Left renal pelvis (tissue), 4 donors: ENCODE measurements at places on chromosomes 7 and 10. TPM values are rescaled to one million over a fixed set of nuclear protein-coding genes. Genes with fewer than 3 reads are reported as not detected.

- DNase-seq: no peak
These were observed 4.9 kb downstream of the DYNC1I1 start for GRCh38 chr7:95777269-95777668.

GRCh38 chr7:28738412-28738811 lies 219.7 kb downstream of the TRIL start:
- no peak for DNase-seq

DNA sequence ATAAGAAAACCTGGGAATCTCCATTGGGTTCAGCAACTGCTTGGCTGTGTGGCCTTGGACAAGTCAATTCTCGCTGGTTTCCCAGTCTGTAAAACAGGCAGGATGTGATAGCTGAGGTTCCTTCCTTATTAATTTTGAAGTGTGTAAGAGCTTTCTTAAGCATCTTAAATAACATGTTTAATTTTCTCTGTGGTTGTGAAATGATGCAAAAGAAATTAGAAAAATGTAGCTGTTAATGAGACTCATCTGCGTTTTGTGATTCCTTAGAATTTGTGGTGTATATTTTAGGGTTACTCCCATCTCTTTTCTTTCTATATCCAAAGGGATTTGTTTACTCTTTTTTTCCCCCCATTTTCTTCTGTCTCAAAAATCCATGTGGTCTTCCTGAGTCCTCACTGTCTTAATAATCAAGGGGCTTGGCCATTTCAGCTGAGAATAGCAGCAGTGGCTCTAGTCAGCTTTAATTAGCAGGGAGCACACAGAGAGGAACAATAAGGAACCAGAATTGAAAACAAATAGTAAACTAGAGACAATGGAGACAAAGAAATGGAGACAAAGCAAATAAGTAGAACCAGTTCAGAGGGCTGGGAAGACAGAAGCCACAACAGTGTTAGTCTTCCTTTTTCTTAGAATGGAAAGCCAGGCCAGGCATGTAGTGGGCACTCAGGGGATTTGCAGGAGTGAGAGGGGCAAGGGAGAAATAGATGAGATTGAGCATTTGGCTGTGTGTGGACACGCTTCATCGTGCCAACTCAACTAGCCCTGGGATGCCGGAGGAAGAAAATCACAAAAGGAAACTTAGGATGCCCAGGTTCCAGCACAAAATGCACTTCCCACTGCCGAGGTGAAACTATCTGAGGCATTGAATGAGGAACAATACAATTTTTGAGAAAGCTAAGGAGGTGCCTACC lies 93.9 kb downstream of the CHN2 start:
- DNase-seq: no peak

- DNase-seq: no peak
These were observed 269.1 kb upstream of the SORCS1 start for GRCh38 chr10:107433605-107434004.

- no peak for DNase-seq
These were observed 2.9 kb downstream of the CELF2 start for GRCh38 chr10:11020548-11020942.

DNA sequence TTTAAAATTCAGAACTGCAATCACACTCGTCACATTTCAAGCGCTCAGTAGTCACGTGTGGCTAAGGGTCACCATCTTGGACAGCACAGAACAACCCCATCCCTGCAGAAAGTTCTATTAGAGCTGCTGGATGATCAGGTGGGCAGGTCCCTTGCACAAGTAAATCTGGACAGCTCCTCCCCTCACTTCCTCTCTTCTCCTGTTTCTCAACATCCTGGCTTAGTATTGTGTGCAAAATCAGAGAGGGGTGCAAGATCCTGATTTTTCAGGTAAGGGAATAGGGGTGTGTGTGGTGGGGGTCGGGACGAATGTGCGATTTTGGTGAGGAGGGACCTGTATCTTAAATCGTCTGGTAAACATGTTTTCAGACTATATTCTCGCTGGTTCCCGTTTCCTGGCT lies at the start of gene GIMAP4:
Gene GIMAP4 (plus strand): TSS at position 222 of the 400 bp plus-strand sequence. CDS start 2,512 bp downstream, outside the sequence.
- DNase-seq: no peak

DNA sequence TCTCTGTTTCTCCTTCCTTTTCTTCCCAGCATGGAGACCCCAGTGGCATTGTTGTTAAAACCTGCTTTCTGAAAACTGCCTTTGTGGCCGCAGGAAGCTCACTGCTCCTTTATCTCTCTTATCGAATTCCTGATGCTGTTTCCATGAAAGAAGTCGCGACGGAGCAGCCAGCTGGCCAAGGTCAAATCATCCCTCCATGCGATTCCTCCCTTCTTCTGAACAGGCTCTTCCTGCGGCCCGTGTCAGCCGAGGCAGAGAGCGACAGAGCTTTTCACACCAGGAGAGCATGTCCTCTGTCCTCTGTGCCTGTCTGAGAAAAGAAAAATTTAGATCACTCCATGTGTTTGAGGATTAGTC lies 242.1 kb upstream of the PITRM1 start:
- no peak for DNase-seq

GRCh38 chr7:22885797-22886261 lies 63.2 kb upstream of the TOMM7 start:
- no peak for DNase-seq

DNA sequence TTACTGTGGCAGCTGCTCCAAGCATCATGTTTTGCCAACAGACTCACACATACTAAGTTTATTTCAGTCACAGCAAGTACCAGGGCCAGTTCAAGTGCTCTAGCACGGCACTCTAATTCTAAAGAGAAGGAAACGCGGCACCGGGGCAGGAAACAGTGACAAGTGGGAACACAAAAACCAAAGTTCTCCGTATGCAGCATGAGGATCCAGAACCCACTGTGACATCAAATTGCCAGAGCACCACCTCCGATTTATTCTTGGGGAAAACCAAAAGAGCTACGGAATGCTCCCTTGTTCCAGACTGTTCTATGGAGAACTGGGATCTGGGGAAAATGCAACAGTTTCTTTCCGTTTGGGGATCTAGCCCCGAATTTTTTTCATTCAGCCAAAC lies 448 bp upstream of the PTER start:
- DNase-seq: no peak

DNA sequence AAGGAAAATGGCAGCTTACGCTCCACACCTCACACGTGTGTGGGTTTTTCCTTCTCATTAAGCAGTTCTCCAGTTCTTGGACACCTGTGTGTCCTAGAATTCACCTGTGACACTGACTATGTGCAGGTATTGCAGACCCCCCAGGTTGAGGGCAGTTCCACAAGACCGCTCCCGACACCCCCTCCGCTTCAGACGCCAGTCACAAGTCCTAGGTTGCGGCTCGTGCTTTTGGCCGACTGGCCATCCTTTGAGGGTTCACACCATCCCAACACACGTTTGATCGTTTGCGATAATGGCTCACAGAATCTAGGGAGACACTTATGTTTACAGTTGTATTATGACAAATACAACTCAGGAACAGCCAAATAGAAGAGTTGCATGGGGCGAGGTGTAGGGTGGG lies 44.5 kb downstream of the CAMK1D start:
- no peak for DNase-seq

The EIF4H gene
- 250 TPM for polyA plus RNA-seq

The FFAR4 gene
- polyA plus RNA-seq: not detected

The PFKP gene
- 34.8 TPM for polyA plus RNA-seq

The CPA2 gene
- polyA plus RNA-seq: 0.90 TPM

The LIPA gene
- polyA plus RNA-seq: 36.3 TPM

The AKR1D1 gene
- 0.41 TPM for polyA plus RNA-seq

The MMD2 gene
- 0.06 TPM for polyA plus RNA-seq

The RNF133 gene
- polyA plus RNA-seq: not detected
